Lower lobe of right lung (tissue), 2 donors: ENCODE measurements at places on chromosomes 5 and 9. TPM values are rescaled to one million over a fixed set of nuclear protein-coding genes. Genes with fewer than 3 reads are reported as not detected.

SMIM27 gene
- total RNA-seq, result 12.3 TPM

CAVIN4 gene
- total RNA-seq, result 1.7 TPM

CATSPER3 gene
- 0.68 TPM for total RNA-seq

OR2K2 gene
- not detected for total RNA-seq

EMB gene
- 30.3 TPM for total RNA-seq

GAPT gene
- 6.5 TPM for total RNA-seq

PLAC8L1 gene
- not detected for total RNA-seq

GOLM1 gene
- 16.7 TPM for total RNA-seq

CYLC2 gene
- not detected for total RNA-seq

KCNN2 gene
- total RNA-seq, result 1.2 TPM

NPR3 gene
- total RNA-seq, result 35.8 TPM

SPATA6L gene
- total RNA-seq, result 16.3 TPM

HEMGN gene
- 0.56 TPM for total RNA-seq

SMIM33 gene
- total RNA-seq, result not detected
